A673 (cell line): ENCODE measurements at places on chromosomes 11 and 22. TPM values are rescaled to one million over a fixed set of nuclear protein-coding genes. Genes with fewer than 3 reads are reported as not detected.

Gene PACSIN3
- total RNA-seq = 32.0 and 50.9 TPM in 2 replicates

Gene KCTD14
- total RNA-seq = 0.45 and 1.2 TPM in 2 replicates

Gene TRIM48
- not detected in 2 replicates for total RNA-seq

Gene P2RY6
- total RNA-seq = 0.43 TPM in 1 of 2 replicates, not detected in the other

Gene ARFGAP2
- 179 and 206 TPM in 2 replicates for total RNA-seq

DNA sequence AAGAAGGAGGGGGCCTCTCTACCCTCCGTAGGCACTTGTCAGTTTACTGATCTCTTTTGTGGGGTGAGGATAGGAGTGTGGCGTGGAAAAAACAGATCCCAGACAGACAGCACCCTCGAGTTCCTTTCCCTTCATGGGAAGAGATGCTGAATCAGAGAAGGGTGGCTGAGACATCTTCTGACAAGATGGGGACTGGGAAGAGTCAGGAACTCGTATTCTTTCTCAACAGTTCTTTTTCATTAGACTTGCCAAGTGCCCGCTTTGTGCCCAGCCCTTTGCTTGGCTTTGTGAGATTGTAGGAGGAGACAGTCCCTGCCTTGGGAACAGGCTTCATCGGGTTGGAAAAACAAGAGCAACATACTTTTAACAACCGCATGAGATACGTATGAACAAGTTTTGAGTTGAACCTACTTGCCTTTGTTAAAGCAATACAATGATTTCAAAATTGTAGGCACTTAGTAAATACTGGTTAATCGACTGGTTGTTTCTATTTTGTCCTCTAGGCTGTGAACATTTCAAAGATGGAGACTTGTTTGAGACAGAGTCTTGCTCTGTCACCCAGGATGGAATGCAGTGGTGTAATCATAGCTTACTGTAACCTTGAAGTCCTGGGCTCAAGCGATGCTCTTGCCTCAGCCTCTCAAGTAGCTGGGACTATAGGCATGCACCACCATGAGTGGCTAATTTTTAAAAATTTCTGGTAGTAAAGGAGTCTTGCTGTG lies 1.1 kb downstream of the RRM1 start:
- no peak for DNase-seq

DNA sequence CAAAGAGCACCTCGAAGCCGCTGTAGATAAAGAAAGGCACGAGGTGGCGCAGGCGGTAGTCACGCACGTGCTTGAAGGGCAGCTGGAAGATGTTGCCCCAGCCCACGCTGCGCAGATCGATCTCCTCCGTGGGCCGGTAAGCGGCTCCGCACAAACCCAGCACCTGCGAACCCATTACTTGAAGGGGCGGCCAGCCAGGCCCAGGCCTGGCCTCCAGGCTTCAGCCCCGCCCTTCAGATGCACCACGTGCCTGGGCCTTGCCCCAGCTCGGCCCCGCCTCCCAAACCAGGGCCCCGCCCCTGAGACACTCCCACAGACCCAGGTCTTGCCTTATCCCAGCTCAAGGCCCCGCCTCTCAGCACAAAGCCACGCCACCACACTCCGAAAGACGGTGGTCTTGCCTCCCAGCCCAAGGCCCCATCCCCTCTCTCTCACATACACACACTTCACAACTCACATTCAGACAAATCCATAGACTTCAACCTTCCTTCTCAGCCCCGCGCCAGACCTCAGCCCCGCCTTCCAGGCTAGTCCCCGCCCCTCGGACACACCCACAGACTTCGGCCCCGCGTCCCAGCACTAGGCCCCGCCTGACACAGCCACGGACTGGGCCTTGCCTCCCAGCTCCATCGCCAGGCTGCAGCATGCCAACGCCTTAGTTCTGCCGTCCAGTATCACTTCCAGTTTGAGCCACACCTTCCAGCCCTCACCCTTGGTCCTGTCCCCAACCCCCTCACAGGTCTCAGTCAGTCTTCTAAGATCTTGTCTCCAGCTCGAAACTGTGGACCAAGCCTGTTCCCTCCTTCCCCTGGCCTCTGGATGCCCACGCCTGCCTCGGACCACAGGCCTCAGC lies 7.0 kb downstream of the UNC93B1 start:
- peak; percentile 71 for DNase-seq

DNA sequence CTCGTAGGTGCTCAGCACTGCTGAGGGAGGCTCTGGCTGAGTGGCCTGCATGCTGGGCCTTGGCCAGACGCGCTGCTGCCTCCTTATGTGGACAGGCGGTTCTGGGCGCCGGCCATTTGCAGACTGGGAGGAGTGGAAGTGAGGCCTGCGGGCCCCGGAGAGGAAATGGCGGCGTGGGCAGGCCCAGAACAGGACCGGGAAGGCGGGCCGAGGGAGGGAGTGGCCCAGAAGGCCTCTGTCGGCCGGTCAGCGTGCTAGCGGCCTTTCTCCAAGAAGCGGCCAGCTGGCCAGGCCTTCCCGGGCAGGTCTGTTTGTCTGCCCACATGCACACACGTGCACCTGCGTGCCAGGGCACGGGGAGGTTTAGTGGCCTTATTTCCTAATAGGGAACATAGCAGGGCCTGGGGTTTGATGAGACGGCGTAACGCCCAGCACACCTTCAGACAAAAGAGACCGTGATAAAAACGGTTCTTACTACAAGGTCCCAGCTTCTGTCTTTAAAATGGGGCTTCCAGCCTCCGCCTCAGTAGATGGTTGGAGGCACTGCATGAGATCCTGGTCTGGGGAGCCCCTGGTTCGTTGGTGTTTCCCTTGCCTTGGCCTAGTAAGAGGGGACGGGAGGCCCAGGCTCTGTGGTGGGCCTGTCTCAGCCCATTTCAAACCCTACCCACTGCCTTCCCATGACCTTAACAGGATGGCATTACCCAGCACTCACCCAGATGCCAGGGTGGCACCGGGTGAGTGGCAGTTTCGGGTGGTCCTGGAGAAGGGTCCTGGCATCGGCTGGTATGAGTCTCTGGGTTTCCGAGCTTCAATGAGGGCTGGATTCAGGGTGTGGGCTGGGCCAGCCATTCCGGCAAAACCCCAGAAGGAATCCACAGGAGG lies 65.1 kb upstream of the PPARA start:
- DNase-seq = peak; percentile 50

- no peak for DNase-seq
Observed at GRCh38 chr11:115008799-115009198, 330.5 kb downstream of the NXPE2 start.

GRCh38 chr22:16988257-16988656 lies 19.8 kb downstream of the GAB4 start:
- DNase-seq = no peak

DNA sequence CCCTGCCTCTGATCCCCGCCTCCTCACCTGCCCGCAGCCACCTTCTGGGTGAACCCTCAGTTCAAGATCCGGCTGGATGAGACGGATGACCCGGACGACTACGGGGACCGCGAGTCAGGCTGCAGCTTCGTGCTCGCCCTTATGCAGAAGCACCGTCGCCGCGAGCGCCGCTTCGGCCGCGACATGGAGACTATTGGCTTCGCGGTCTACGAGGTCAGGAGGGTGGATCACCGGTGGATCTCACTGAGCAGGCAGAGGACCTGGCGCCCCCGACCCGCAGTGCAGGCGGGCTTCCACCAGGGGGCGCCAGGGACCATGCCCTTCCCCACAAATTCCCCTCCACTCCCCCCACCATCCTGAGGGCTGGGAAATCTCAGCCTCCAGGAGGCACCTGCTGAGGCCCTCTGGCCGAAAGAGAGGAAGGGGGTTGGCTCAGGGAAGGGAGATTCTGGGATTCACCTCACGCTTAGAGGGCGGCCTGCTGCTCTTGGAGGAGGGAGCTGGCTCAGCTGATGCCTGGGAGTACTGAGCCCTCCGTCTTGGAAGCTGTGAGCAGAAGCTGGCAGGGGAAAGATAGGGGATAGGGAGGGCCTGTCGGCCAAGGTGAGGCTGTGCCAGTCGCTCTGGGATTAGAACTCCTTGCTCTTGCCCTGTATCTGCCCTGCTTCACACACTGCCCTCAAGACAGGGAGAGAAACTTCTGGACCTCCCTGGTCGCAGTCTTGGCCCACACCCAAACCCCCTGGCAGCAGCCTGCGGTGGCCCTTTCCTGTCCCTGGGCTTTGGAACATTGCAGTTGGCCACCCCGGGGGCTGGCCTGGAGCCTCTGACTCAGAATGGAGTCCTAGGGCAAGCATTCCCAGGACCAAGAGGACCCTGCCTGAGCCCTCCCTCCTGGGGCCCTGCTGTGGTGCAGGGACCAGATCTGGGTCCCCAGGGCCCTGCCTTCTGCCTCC lies 23.2 kb downstream of the CAPN1 start:
- peak; percentile 78 for DNase-seq

DNA sequence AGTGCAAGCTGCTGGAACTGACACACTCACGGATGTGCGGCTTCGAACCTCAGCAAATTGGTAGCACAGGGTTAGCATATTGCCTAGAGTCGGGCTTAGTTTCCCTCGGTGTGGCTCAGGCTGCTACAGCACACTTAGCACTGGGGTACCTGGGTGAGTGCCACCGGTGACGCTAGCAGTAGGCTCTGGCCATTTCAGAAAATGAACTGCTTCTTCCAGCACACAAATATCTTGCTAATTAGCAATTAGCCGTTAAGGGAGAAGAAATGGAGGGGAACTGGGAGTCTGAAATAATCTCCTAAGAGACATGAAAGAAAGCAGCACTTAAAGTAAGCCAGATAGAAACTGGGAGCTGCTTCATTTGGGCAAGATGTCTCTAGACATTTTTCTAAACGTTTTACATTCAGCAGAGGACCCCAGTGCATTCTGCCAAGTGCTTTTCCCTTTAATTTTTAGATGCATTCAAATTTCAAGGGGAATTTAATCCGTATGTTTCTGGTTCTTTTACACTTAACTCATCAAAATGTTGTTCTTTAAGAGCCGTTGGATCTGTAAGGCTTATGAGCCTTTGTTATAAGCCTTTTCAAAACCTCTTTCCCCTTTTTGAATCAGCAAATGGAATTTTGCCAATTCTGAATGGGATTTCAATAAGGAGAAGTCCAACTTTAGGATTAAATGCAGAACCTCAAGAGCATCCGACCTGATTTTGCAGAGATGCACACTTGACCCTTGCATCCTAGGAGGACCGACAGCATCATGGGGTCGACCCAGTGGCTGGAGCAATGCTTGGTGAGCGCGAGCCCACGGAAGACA lies 708.1 kb downstream of the NTM start:
- no peak for DNase-seq

DNA sequence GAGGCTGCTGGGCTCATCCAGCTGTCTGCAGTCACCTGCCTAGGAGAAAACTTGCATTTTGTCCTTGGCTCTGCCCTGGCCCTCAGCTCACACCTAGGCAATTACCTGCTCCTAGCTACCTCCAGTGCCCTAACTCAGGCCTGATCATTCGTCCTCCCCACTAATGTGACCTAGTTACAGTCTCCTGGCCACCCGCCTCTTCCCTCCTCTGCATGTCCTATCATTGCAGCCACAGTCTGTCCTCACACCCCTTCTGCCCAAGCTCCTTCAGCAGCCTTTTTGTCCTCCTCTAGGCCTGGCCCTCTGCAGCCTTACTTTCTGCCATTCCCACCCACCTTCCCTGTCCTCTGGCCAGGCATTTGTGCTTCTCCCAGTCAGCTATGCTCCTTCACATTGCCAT lies 17.7 kb upstream of the CCDC134 start:
- no peak for DNase-seq

GRCh38 chr11:113296447-113297205 lies 17.8 kb upstream of the TTC12 start:
- peak; percentile 83 for DNase-seq

- DNase-seq = no peak
Observed at GRCh38 chr22:44409211-44409973, 88.6 kb downstream of the RTL6 start.

DNA sequence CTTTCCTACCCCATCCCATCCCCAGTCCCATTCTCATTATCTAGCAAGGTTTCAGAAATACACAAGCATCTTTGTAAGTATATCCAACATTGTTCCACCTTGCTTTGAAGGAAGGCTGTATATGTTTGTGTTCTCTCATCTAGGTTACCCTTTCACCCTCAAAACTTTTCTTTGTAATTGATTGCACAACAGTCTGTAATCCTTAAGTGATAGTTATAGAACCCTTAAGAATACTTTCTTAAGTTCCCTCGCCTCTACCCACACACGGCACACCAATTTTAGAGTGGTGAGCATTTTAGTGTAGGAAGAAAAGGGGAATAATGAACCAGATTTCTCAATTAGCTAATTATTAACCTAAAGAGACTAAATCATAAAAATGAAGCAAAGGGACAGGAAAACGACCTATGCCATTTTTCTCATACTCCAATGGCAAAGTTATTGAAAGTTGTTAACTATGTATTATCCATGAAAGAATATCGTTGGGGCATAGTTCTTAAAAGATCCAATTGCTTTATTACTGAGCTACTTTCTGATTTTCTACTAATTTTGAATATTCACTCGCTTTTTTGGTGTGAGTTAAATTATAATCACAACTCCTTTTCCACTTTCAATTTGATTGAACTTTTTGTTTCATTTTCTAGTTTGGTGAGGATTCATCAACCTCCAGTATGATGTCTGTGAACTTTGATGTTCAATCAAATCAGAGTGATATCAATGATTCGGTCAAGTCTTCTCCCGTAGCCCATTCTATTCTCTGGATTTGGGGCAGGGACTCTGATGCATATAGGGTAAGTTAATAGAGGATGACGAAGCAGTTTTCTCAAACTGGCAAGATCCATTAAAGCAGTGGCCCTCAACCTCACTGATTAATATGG lies 44.9 kb downstream of the TTC17 start:
- DNase-seq = no peak

GRCh38 chr11:74849525-74850391 lies 99.1 kb downstream of the XRRA1 start:
- no peak for DNase-seq

GRCh38 chr22:38657045-38657909 lies 839 bp downstream of the CBY1 start:
- no peak for DNase-seq

- no peak for DNase-seq
Observed at GRCh38 chr11:34203377-34203871, 98.0 kb downstream of the NAT10 start.

DNA sequence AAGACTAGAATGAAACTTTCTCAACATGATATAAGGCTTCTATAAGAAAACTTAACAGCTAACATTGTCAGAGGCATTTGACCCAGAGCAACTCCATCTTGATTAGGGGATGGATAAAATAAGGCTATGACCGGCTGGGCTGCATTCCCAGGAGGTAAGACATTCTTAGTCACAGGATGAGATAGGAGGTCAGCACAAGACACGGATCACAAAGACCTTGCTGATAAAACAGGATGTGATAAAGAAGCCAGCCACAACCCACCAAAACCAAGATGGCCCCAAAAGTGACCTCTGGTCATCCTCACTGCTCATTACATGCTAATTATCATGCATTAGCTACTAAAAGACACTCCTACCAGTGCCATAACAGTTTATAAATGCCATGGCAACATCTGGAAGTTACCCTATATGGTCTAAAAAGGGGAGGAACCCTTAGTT lies 135.2 kb downstream of the TTC28 start:
- DNase-seq = no peak

DNA sequence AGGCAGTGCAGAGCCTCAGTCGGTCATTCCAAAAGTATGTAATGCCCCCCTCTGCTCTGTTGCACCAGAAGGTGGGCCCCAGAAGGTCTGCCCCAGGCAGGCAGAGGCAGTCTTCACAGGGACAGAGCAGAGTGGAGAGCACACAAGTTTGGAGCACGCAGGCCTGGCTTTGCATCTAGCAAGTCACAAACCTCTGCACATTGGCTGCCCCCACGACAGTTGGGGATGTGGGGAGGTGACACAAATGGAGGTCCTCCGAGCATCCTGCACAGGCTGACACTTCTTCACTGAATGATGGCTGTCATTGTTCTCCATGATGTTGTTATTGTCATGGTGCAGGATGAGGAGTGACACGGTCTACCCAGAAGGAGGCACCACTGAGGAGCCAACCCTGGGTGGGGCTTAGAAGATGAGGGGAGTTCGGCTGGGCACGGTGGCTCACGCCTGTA lies 11.9 kb downstream of the TOM1 start:
- DNase-seq = no peak
